Stomach (tissue), 19 donors: ENCODE measurements at places on chromosomes 6 and 20. TPM values are rescaled to one million over a fixed set of nuclear protein-coding genes. Genes with fewer than 3 reads are reported as not detected.

COL21A1 gene
- polyA plus RNA-seq, result 1.4 TPM

C6orf118 gene
- 0.31 TPM for polyA plus RNA-seq

SCAF8 gene
- polyA plus RNA-seq, result 9.2 TPM

B4GALT5 gene
- 7.5 TPM for polyA plus RNA-seq

TTI1 gene
- 5.9 TPM for polyA plus RNA-seq

SNRNP48 gene
- polyA plus RNA-seq, result 5.9 TPM

ANGPT4 gene
- 0.05 TPM for polyA plus RNA-seq

ZNF311 gene
- polyA plus RNA-seq, result 1.2 TPM

GRCh38 chr6:44869321-44869897, 458.7 kb upstream of the RUNX2 start:
- no peaks in the 10 kb centered on the region for H3K4me1 ChIP-seq
- H3K27ac ChIP-seq, result no peak overlapping the region
- no peak for DNase-seq
- H3K27me3 ChIP-seq, result no peaks in the 10 kb centered on the region
- H3K4me3 ChIP-seq, result no peak overlapping the region

DNA sequence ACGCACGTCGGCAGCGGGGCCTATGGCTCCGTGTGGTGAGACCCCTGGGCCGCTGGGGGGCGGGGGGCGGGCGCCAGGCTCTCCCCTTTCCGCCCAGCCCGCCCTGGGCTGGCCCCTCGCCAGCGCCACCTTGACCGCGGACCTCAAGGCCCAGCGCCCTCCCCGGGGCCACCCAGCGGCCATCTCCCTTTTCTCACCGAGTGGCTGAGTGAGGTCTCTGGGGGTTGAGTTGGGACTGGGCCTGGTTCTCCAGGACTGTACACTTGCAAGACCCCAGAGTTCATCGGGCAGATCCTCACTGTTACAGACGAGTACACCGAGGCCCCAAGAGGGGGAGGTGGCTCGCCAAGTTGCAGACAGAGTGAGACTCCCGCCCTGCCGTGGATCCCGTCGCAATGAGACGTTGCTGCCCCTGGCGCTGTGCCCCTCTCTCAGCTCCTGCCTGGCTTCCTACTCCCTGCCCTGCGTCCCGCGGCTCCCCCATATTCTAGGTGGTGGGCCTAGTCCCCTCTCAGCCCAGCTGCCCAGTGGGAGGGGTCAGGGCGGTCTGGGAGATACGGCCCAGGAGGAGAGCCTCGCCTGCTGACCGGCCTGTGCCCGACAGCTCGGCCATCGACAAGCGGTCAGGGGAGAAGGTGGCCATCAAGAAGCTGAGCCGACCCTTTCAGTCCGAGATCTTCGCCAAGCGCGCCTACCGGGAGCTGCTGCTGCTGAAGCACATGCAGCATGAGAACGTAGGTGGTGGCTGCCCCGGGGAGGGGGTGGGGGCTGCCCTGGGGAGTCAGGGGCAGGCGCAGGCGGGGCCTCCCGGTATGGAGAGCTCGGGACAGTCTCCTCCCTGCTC, 576 bp downstream of the MAPK13 start:
- DNase-seq, result peak; percentile 86
- H3K4me3 ChIP-seq, result peak overlapping the region; percentile 58
- no peaks in the 10 kb centered on the region for H3K27me3 ChIP-seq
- H3K36me3 ChIP-seq, result peaks cover 19% of the 10 kb centered on the region
- H3K4me1 ChIP-seq, result peaks cover 13% of the 10 kb centered on the region

DNA sequence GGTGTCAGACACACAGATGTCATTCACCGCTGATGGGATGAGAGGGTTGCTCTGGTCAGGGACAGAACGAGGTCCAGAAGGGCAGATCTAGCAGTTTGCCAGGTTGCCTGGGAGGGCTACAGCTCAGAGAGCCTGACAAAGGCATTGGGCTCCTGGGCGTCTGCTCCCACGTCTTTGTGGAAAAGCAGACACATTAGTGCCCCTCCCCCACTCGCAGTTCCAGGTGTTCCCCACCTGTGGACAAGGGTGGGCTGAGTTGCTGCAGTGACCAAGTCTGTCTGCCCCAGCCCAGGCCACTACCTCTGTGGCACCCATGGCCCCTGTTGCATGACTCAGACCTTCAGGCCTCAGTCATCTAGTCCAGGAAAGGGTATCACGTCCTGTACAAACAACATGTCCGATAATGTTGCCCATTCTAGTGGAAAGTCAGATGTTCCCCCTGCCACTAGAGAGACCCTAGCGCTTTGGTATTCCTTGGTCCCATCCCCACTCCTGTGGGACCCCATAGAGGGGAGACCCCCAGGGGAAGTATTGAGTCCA, 37.4 kb downstream of the WRNIP1 start:
- H3K4me1 ChIP-seq, result no peaks in the 10 kb centered on the region
- DNase-seq, result no peak
- H3K27ac ChIP-seq, result no peak overlapping the region
- H3K36me3 ChIP-seq, result no peaks in the 10 kb centered on the region
- no peak overlapping the region for H3K4me3 ChIP-seq
- H3K27me3 ChIP-seq, result no peaks in the 10 kb centered on the region

DNA sequence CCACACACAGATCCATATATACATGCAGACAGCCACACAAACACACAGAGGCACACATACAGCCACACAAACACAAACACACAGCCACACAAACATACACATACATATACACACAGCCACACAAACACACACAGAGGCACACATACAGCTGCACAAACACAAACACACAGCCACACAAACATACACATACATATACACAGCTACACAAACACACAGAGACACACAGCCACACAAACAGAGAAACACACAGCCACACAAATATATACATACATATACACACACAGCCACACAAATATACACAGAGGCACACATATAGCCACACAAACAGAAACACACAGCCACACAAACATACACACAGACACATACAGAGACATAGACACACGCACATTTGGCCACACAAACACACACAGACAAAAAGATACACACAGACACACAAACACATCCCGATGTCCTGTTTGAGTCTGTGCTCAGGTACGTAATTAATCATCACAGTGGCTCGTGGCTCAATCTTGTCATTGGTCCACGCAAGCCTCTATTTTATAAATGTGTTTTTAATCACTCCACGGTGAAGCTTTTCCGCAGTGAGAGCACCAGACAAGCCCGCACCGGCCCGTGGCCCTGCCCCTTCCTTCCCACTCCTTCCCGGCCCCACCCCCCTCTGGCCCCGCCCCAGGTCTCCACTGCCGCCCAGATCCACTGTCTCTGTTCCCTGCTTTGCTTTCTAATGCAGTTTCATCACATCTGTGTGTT, 135.3 kb downstream of the CDH4 start:
- no peak overlapping the region for H3K4me3 ChIP-seq
- no peaks in the 10 kb centered on the region for H3K4me1 ChIP-seq
- H3K27ac ChIP-seq, result no peak overlapping the region
- peak; percentile 68 for DNase-seq

DNA sequence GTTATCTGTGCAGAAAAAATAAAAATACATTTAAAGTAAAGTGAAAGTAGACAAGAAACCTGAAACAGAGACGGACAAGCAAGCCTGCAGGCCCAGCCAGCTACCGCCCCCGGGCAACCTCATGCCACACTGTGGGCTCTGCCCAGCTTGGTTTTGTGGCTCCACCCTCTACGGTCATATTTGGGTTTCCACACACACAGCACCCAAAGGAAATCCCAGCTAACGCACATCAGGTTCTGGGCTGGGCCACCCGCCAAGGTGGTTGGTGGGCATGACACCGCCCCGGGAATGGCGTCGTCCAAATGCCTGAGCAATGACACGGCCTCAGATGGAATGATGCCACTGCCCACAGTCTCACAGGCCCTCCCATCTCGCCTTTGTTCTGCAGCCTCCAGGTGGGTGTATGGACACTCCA, 22.9 kb downstream of the FAM110A start:
- no peaks in the 10 kb centered on the region for H3K27me3 ChIP-seq
- H3K27ac ChIP-seq, result no peak overlapping the region
- no peaks in the 10 kb centered on the region for H3K36me3 ChIP-seq
- no peak for DNase-seq
- no peaks in the 10 kb centered on the region for H3K4me1 ChIP-seq

DNA sequence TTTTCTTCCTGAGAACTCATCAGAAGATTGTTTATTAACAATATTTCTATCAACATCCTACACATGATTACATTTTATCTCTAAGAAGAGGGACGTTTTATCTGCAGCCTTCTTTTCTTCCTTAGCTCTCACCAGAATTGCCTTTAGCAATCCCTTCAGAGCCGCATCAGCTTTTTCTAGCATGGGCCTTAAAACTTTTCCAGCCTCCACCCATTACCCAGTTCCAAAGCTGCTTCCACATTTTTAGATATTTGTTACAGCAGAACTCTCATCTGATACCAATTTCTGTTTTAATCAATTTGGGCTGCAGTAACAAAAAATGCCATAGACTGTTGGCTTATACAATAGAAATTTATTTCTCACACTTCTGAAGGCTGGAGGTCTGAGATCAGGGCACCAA, 281.5 kb downstream of the THBS2 start:
- no peak for DNase-seq
- no peaks in the 10 kb centered on the region for H3K36me3 ChIP-seq
- no peaks in the 10 kb centered on the region for H3K4me1 ChIP-seq
- no peaks in the 10 kb centered on the region for H3K27me3 ChIP-seq
- no peak overlapping the region for H3K4me3 ChIP-seq

- H3K27me3 ChIP-seq, result no peaks in the 10 kb centered on the region
- peak overlapping the region; percentile 96 for H3K27ac ChIP-seq
- peaks cover 42% of the 10 kb centered on the region for H3K4me1 ChIP-seq
- peak overlapping the region; percentile 90 for H3K4me3 ChIP-seq
These were observed 71.5 kb downstream of the HFE start for GRCh38 chr6:26158581-26159356.

DNA sequence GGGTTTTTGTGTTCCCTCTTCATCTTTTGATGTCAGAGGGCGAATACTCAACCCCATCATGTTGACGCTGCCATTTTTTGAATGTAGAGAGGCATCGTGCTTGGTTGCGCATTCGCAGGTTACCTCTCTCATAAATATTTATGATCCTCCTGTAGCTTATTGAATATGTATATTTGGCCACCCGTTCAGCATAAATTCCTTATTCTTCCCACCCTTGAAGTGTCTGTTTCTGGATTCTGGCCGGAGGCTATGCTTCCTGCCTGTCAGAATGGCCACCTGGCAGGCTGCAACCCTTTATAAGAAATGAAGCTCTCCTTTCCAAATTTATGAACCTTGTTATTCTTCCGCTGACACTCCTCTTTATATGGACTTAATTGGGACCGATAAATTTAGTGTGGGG, 40.9 kb downstream of the FAM50B start:
- no peak overlapping the region for H3K4me3 ChIP-seq
- no peak overlapping the region for H3K27ac ChIP-seq
- DNase-seq, result no peak
- no peaks in the 10 kb centered on the region for H3K36me3 ChIP-seq
- no peaks in the 10 kb centered on the region for H3K27me3 ChIP-seq

DNA sequence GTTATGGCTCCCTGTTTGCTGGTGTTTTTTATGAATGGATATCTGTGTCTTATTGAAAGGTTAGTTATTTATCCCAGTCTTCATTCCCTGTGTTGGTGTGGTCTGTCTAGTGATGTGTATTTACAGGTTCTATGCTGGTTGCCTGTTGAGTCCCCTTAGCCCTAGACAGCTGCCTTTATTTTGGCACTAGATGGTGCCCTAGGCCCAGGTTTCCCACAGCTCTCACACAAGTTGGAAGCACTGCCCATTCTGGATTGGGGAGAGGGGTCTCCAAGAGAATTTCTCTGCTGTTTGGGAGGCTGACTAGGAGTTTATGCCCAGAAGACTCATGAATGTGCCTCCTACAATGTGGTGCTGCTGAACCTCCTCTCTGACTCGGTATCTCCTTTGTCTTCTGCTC, 12.4 kb downstream of the GRM1 start:
- H3K4me3 ChIP-seq, result no peak overlapping the region
- H3K36me3 ChIP-seq, result no peaks in the 10 kb centered on the region
- no peaks in the 10 kb centered on the region for H3K27me3 ChIP-seq
- H3K27ac ChIP-seq, result no peak overlapping the region
- peak; percentile 11 for DNase-seq

DNA sequence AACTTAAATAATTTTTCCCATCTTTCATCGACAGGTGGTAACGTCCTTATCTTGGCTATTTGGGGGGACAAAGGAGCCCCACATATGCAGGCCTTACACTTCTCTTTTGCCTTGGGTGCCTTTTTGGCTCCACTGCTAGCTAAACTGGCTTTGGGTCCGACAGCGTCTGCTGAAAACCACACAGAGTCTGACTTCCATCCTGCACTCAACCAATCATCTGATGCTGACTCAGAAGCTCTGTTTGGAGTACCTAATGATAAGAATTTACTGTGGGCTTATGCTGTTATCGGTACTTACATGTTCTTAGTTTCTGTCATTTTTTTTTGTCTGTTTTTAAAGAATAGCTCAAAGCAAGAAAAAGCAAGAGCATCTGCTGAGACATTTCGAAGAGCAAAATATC, 178.5 kb downstream of the SLC16A10 start:
- H3K36me3 ChIP-seq, result peaks cover 49% of the 10 kb centered on the region
- no peak overlapping the region for H3K4me3 ChIP-seq
- H3K27ac ChIP-seq, result no peak overlapping the region
- peaks cover 16% of the 10 kb centered on the region for H3K4me1 ChIP-seq
- H3K27me3 ChIP-seq, result no peaks in the 10 kb centered on the region

GRCh38 chr6:90100059-90100665, 196.5 kb downstream of the BACH2 start:
- no peaks in the 10 kb centered on the region for H3K36me3 ChIP-seq
- no peak overlapping the region for H3K27ac ChIP-seq
- DNase-seq, result no peak
- H3K27me3 ChIP-seq, result no peaks in the 10 kb centered on the region
- H3K4me3 ChIP-seq, result no peak overlapping the region
- no peaks in the 10 kb centered on the region for H3K4me1 ChIP-seq

- DNase-seq, result no peak
- no peaks in the 10 kb centered on the region for H3K4me1 ChIP-seq
- no peak overlapping the region for H3K4me3 ChIP-seq
- no peaks in the 10 kb centered on the region for H3K27me3 ChIP-seq
- H3K36me3 ChIP-seq, result no peaks in the 10 kb centered on the region
These were observed 557.5 kb upstream of the NOX3 start for GRCh38 chr6:156013155-156013554.

DNA sequence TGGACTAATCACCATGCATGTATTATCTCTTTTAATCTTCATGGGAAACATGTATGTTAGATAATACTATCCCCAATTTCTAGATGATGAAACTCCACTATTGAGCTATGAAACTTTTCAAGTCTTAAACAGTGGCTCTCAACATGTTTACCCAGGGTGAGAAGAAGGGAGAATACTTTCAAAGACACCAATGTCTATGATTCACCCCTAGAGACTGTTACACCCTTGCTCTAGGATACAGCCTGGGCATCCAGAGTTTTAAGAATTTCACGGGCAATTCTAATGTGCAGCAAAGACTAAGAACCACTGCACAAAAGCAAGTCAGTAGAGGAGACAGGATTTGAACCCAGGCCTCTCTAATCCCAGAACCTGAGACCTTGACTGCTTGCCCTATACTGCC, 47.8 kb downstream of the GFOD1 start:
- no peaks in the 10 kb centered on the region for H3K36me3 ChIP-seq
- H3K4me3 ChIP-seq, result no peak overlapping the region
- no peak for DNase-seq
- H3K27me3 ChIP-seq, result no peaks in the 10 kb centered on the region
- H3K4me1 ChIP-seq, result peaks cover 55% of the 10 kb centered on the region

GRCh38 chr20:4737857-4738627, 16.3 kb downstream of the PRND start:
- no peak overlapping the region for H3K4me3 ChIP-seq
- no peaks in the 10 kb centered on the region for H3K4me1 ChIP-seq
- H3K27ac ChIP-seq, result no peak overlapping the region
- H3K36me3 ChIP-seq, result no peaks in the 10 kb centered on the region
- no peaks in the 10 kb centered on the region for H3K27me3 ChIP-seq

GRCh38 chr20:31842471-31843157, 2.8 kb downstream of the FOXS1 start:
- H3K27ac ChIP-seq, result peak overlapping the region; percentile 13
- peak; percentile 81 for DNase-seq
- no peaks in the 10 kb centered on the region for H3K36me3 ChIP-seq
- no peaks in the 10 kb centered on the region for H3K27me3 ChIP-seq
